ENCODE measurements at places on chromosomes 16 and 17.

DNA sequence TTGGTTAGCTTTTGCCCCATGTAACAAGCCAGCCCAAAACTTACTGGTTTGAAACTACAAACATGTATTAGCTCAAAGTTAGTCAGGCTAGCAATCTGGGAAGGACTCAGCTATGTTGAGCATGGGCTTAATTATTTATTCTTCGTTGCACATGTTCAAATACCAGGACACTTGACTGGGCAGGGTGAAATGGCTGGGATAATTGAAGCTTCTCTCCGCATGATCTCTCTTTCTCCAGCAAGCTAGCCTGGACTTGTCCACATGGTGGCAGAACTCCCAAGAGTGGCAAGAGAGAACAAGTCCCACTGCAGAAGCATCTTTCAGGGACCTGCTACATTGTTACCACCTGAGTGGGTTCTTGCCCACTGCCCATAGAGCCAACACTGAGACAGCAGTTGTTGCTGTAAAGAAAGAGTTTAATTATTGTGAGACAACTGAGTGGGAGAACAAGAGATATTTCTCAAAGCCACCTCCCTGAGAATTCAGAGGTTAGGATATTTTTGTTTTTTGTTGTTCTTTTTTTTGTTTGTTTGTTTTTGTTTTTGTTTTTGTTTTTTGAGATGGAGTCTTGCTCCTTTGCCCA lies 16.8 kb upstream of the ATF7IP2 start:
- DNase-seq, result no peak

GRCh38 chr16:56828647-56829046 lies 36.4 kb upstream of the SLC12A3 start:
- no peak for DNase-seq

DNA sequence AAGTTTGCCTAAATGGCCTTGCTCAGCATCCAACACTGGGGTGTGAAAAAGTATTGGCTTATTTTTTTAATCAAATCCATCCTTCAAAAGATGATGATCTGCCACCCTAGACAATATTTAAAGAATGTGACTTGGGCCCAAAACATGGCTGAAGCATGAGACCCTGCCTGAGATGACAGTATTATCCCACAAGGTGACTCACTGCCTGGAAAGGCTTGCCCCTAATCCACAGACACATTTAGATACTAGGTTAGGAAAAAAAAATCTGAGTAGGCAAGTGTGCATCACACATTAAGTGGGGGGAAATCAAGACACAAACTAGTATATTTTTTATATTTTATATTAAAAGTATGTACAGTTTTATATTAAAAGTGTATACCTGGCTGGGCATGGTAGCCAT lies 38.4 kb downstream of the TOM1L2 start:
- no peak for DNase-seq

GRCh38 chr16:23520500-23520899 lies 10.2 kb upstream of the GGA2 start:
- no peak for DNase-seq

DNA sequence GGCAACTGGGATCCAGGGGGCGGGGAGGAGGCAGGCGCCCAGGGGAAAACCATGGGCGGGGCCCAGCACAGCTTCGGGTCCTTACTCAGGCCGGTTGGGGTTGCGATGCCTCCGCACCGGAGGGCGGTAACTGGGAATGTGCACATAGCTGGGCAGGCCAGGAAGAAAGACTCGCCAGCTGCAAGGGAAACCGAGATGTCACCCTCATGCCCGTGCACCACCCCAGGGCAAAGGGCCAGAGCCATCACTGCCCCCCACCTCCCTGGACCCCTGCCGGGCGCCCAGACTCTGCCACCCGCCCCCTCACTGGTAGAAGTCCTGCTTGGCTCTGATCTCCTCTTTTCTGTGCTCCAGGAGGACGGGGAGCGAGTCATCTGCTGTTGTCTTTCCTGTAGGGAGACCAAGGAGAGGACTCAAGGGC lies 6.7 kb downstream of the ALOX12B start:
- DNase-seq, result no peak

GRCh38 chr17:56536766-56537165 lies 56.7 kb upstream of the NOG start:
- no peak for DNase-seq

DNA sequence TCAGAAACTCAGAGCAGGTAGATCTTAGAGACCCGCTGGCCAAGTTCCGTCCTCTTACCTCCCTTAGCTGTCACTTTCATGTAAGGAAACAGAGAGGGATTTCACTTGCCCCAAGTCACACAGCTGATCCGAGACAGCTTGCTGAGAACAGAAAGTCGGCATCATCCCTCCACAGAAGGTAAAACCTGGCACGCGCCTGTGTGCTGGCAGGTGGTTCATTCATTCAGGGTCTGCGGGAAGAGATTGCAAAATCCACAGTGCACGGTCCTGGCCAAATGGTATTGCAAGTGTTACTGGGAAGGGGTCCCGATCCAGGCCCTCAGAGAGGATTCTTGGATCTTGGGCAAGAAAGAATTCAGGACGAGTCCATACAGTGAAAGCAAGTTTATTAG lies 139.4 kb upstream of the RPH3AL start:
- no peak for DNase-seq

DNA sequence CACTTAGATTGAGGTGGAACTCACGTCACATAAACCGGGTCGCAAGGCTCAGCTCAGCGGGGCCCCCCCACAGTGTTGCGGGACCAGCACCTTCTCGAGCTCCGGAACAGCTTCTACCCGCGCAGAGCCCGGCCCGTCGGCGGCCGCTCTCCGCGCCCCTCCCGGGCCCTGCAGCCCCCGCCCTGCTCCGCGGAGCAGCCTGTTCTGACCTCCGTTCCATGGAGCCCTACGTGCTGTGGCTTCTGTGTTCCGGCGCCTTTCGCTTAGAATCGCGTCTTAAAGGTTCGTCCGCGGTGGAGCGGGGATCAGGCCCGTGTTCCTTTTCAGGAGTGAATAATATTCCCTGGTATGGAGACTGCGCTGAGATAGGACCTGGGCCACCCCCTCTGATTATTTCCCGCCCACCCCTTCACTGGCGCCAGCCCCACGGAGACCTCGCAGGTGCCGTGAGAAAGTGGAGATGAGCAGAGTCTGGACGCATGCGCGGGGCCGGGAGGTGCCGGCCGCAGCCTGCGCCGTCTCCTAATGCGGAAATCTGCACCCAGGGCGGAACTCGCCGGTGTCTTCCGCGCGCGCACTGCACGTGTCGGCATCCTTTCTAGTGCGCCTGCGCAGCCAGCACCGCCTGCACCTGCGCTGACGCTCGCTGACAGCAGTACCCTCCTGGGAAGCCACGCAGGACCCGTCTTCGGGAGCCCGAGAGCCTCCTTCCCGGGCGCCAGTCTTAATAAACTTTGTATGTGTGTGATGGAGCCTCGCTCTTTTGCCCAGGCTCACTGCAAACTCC lies 30.9 kb downstream of the ZNF778 start:
- no peak for DNase-seq

GRCh38 chr16:2467528-2468232 lies 3.4 kb upstream of the NTN3 start:
- DNase-seq, result no peak

- peak; percentile 82 for DNase-seq
Observed at GRCh38 chr17:49361129-49361901, 735 bp downstream of the ZNF652 start.

DNA sequence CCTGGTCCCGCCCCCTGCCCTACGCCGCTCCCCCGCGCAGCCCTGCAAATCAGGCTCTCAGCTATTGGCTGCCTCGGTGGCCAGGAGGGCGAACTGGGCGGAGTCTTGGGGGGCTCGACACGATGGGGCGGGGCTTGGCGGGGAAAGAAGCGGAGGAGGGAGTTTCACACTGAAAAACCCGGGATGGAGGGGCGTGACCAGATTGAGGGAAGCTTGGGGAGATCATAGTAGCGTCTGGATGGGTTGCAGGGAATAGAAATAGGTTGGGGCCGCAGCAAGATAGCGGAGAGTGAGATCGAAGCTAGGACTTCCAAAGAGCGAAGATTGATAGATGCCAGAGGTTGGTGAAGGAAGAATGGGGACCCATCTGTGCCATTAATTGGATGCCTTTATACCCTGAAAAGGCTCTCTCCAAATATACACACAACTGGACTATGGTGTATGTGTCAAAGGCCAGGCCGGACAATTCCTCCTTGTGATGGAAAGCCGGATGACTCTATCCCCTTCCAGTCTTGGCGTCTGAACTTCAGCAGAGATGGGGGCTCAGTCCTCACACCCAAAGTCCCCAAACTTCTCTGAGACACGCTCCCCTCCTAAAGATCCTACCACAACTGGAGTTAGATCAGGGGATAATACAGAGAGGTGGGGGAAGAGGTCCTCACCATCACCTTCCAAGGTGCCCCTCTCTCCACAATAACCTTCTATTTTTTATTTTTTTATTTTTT lies 376 bp upstream of the STAC2 start:
- no peak for DNase-seq

DNA sequence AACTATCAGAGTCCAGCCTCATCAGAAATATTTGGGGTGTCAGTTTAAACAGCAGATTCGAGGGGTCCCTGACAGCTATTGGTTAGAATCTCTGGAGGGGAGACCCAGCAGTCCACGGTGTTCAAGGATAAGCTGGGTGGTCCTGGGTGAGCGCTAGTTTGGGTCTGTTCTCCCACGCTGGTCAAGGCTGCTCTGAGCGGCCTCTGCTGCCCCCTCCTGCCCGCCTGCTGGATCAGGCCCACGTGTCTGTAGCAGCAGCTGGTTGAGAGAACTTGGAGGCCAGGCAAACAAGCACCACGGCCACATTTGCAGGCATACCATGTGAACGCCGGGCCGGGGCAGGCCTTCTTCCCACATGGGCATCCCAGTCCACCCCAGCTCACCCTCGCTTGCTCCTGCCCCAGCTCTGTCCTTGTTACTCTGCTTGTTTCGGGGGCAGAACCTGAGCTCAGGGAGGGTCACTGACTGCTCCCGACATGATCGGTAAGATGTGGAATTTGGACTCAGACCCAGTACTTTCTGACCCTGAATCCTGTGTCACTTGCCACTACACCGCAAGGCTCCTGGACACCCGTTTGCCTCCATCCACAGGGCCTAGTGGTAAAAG lies 7.4 kb downstream of the FOXF1 start:
- no peak for DNase-seq

- DNase-seq, result no peak
Observed at GRCh38 chr16:89268987-89269735, 51.7 kb downstream of the ZNF778 start.

- DNase-seq, result no peak
Observed at GRCh38 chr17:57305908-57306504, 49.7 kb downstream of the MSI2 start.

DNA sequence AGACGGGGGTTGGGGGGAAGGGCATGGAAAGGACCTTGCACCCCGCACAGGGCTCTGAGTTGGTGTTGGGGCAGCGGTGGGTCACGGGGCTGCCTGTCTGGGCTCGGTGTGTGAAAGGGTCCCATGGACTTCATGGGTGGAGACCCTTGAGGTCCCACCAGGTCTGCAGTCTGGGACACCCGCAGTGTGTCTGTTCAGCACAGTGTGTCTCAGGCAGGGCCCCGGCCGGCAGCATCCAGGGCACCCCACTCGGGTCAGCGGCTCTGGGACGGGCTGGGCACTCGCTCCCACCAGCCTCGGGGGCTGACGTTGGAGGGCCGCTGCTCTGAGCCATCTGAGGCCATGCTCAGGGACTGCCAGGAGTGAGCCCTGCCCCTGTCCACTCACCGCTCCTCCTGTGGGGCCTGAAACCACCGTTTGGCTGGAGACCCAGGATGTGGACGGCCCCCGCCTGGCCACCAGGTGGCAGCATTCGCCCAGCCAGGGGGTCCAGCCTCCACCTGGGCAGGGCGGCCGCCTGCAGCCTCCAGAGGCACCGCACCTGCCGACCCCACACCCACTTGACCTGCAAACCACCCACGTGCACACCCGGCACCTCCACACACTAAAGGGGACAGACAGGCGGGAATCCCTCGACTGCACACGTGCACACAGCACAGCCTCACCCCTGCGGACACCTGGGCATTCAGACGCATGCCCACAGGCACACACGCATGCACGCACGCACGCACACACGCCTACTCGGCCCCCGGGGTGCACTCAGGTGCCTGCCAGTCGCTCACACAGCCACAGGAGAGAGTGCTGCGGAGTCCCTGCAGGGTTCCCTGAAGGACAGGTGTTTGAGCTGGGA lies 10.1 kb upstream of the ZFPM1 start:
- DNase-seq, result peak; percentile 31

GRCh38 chr17:79272666-79273219 lies 198.1 kb downstream of the ENGASE start:
- DNase-seq, result no peak

DNA sequence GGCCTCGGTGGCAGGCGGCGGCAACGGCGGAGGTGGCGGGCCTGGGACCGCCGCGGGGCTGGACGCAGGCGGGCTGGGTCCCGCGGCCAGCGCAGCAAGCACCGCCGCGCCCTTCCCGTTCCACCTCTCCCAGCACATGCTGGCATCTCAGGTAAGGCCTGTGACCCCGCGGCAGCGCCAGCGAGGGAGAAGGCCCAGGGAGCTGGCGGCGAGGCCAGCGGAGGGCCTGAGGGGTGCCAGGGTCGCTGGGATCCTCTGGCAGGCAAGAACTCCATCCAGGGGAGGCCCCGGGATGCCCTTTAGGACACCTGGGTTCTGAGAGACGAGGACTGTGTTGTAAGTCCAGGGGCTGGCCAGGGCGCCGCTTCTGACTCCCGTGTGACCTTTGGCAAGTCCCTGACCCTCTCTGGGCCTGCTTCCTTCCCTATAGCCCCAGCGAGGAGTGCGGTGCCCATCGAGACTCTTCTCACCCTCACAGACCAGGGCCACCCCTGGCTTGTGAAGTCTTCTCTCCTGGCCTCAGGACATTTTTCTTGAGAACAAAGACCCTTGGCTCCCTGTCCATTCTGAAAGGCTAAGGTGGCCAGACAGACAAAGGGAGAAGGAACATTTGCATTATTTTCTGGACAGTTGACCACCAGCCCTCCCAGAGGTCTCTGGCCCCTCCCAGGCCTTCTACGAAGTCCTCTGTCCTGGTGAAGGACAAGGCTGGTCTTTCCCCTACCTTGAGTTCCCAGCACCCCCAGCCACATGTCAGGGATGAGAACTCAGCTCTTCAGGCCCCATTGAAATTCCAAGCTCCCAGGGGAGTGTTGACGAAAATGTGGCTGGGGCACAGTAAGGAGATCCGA lies 6.3 kb downstream of the TBX2 start:
- no peak for DNase-seq

- DNase-seq, result no peak
Observed at GRCh38 chr17:12549499-12550041, 116.1 kb upstream of the MYOCD start.

- no peak for DNase-seq
Observed at GRCh38 chr16:79278506-79278905, 322.0 kb downstream of the MAF start.

DNA sequence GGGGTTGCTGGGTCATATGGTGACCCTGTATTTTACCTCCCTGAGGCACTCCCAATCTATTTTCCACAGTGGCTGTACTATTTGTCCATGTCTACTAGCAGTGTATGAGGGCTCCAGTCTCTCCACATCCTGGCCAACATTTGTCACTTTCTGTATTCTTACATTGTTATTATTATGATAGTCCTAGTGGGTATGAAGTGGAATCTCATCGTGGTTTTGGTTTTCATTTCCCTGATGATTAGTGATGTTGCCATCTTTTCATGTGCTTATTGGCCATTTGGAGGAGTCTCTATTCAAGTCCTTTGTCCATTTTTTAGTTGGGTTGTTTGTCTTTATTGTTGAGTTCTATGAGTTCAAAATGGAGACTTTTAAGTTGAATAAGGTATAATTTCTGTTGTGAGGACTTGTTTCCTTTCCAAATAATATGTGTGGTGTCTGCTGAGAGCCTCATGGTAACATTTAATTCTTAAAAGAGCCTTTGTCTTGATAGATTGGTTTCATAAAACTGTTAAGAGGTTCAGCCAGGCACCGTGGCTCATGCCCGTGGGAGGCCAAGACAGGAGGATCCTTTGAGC lies 108.2 kb downstream of the RPTOR start:
- DNase-seq, result no peak

Measured in NK-92 treated with Interleukin-12 subunit alpha and Interleukin-12 subunit beta, amount 100 ng/mL, for 24 hours (cell line).